ENCODE measurements at places on chromosomes 16 and 17. TPM values are rescaled to one million over a fixed set of nuclear protein-coding genes. Genes with fewer than 3 reads are reported as not detected.

- no peak overlapping the region for H3K4me3 ChIP-seq
- no peak for DNase-seq
- no peaks in the 10 kb centered on the region for H3K27me3 ChIP-seq
- no peaks in the 10 kb centered on the region for H3K36me3 ChIP-seq
- H3K4me1 ChIP-seq: no peaks in the 10 kb centered on the region
- H3K27ac ChIP-seq: no peak overlapping the region
Observed at GRCh38 chr16:13936596-13937081, 16.7 kb downstream of the ERCC4 start.

GRCh38 chr16:6916946-6917345 is 415.7 kb upstream of the RBFOX1 start:
- no peak overlapping the region for H3K4me3 ChIP-seq
- H3K4me1 ChIP-seq: no peaks in the 10 kb centered on the region
- H3K27ac ChIP-seq: no peak overlapping the region
- no peak for DNase-seq
- no peaks in the 10 kb centered on the region for H3K36me3 ChIP-seq
- no peaks in the 10 kb centered on the region for H3K27me3 ChIP-seq

- H3K27me3 ChIP-seq: no peaks in the 10 kb centered on the region
- H3K4me1 ChIP-seq: no peaks in the 10 kb centered on the region
- no peak overlapping the region for H3K27ac ChIP-seq
- no peaks in the 10 kb centered on the region for H3K36me3 ChIP-seq
- H3K4me3 ChIP-seq: no peak overlapping the region
Observed at GRCh38 chr16:48076455-48077012, 79.3 kb downstream of the ABCC12 start.

- peak; percentile 98 for DNase-seq
- no peaks in the 10 kb centered on the region for H3K36me3 ChIP-seq
- H3K27ac ChIP-seq: peak overlapping the region; percentile 91
- H3K4me3 ChIP-seq: no peak overlapping the region
- H3K4me1 ChIP-seq: peaks cover 19% of the 10 kb centered on the region
Observed at GRCh38 chr16:89505204-89506112, 2.7 kb upstream of the SPG7 start.

GRCh38 chr17:80978499-80979497 is 12.8 kb upstream of the CHMP6 start:
- no peak overlapping the region for H3K4me3 ChIP-seq
- no peaks in the 10 kb centered on the region for H3K4me1 ChIP-seq
- H3K27ac ChIP-seq: no peak overlapping the region

- H3K27ac ChIP-seq: no peak overlapping the region
- peaks cover 5% of the 10 kb centered on the region for H3K27me3 ChIP-seq
- no peaks in the 10 kb centered on the region for H3K4me1 ChIP-seq
- DNase-seq: no peak
- no peak overlapping the region for H3K4me3 ChIP-seq
Observed at GRCh38 chr17:79379700-79380445, 231.0 kb downstream of the RBFOX3 start.

LDHD gene
- total RNA-seq: 31.4 TPM

HCRT gene
- not detected for total RNA-seq
